IMR-90 (cell line): ENCODE measurements at places on chromosomes 16 and 17. TPM values are rescaled to one million over a fixed set of nuclear protein-coding genes. Genes with fewer than 3 reads are reported as not detected.

- no peak overlapping the region for H3K4me3 ChIP-seq
- H3K36me3 ChIP-seq = no peaks in the 10 kb centered on the region; the same call in 1 of the 2 replicates
- H3K4me1 ChIP-seq = peaks cover 10% of the 10 kb centered on the region
- DNase-seq = no peak
- H3K27me3 ChIP-seq = no peaks in the 10 kb centered on the region
- no peak overlapping the region for H3K27ac ChIP-seq
Observed at GRCh38 chr16:72818236-72818845, 229.6 kb downstream of the ZFHX3 start.

The IGF2BP1 gene
- total RNA-seq = 10.2 and 11.9 TPM in 2 replicates

- H3K36me3 ChIP-seq = peaks cover 22% of the 10 kb centered on the region
- no peaks in the 10 kb centered on the region for H3K27me3 ChIP-seq
- DNase-seq = peak; percentile 60
- no peaks in the 10 kb centered on the region for H3K4me1 ChIP-seq
- no peak overlapping the region for H3K4me3 ChIP-seq
- H3K27ac ChIP-seq = no peak overlapping the region
Observed at GRCh38 chr17:39174920-39175694, 9.1 kb upstream of the ARL5C start.

DNA sequence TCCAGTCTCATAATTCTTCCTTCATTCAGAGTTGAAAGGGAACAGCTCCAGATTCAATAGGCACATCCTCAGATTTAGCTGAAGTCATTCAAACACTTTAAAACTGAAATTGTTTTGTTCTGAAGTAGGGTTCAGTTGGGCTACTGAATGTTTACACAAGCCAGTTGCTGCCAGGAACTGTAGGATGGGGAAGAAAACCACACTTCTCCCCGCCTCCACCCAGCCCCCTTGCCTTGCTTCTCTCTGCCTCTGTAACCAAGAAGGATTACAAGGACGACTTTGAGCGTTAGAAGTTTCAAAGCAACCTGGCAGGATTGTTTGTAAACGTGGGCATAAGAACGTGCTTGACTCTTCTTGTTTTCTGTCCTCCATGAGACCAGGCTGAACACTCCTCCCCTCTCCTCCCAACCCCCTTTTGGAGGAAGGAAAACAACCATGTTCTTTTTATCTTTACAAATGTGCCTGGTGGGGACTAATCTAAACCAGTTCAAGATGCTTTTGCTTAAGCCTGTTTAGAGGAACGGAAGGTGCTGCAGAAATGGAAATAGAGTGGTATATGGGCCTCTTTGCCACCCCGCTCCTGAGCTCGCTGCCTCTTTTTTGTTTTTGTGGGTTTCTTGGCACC is 287.9 kb downstream of the FTO start:
- no peaks in the 10 kb centered on the region for H3K27me3 ChIP-seq
- H3K27ac ChIP-seq = peak overlapping the region; percentile 45; the same call in 1 of the 2 replicates
- H3K4me1 ChIP-seq = peaks cover 10% of the 10 kb centered on the region
- H3K4me3 ChIP-seq = no peak overlapping the region
- peak; percentile 75 for DNase-seq

GRCh38 chr17:1212946-1213345 is 33.2 kb upstream of the ABR start:
- H3K27me3 ChIP-seq = peaks cover 57% of the 10 kb centered on the region
- no peak overlapping the region for H3K27ac ChIP-seq
- no peaks in the 10 kb centered on the region for H3K36me3 ChIP-seq
- no peak overlapping the region for H3K4me3 ChIP-seq

- H3K27me3 ChIP-seq = no peaks in the 10 kb centered on the region
- H3K4me1 ChIP-seq = no peaks in the 10 kb centered on the region
- H3K27ac ChIP-seq = no peak overlapping the region
- no peak overlapping the region for H3K4me3 ChIP-seq
- H3K36me3 ChIP-seq = no peaks in the 10 kb centered on the region
Observed at GRCh38 chr17:10579270-10579669, 29.8 kb upstream of the MYH2 start.

- H3K4me3 ChIP-seq = no peak overlapping the region
- no peaks in the 10 kb centered on the region for H3K27me3 ChIP-seq
- peaks cover 8% of the 10 kb centered on the region; the same call in 1 of the 2 replicates for H3K4me1 ChIP-seq
- DNase-seq = no peak
- no peaks in the 10 kb centered on the region for H3K36me3 ChIP-seq
Observed at GRCh38 chr16:12468552-12468951, 335.1 kb downstream of the CPPED1 start.

DNA sequence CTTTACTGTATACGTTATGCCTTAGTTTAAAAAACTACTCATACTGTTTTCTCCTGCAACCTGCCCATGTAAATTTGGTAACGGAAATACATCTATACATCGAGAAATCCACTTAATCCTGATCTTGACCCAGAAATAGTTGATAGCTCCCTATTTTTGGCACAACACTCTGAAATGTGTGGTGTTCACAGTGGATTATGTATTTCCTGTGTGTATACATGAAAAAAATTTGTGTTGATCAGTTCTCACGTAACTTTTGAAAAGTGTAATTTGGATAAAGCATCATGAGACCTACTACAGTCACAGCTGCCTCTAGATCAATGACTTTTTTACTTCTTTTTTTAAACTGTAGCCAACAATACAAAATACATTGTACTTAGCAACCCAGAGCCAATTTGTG is 90.7 kb downstream of the VMP1 start:
- no peak overlapping the region for H3K4me3 ChIP-seq
- DNase-seq = no peak
- H3K27me3 ChIP-seq = no peaks in the 10 kb centered on the region
- H3K27ac ChIP-seq = no peak overlapping the region
- peaks cover 5% of the 10 kb centered on the region for H3K4me1 ChIP-seq
- H3K36me3 ChIP-seq = no peaks in the 10 kb centered on the region

The SLC5A11 gene
- under 0.01 TPM in 1 of 2 replicates, not detected in the other for total RNA-seq

DNA sequence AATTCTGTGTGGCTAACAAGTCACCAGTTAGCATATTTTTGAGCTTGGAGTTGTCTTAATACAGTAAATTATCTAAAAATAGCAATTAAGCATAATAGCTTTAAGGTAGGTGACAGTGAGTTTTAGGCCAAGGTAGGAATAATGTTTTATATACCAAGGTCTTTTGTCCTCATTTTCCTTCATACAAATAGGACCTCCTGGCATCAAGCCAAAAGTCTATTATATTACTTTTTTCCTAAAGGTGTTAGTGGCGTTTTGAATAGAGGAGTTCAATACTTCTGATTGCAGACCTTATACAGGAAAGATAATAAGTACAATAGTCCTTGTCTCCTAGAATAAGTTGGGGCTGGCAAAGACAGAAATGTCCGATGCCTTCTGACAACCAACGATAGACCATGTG is 2277.7 kb downstream of the TP53TG3F start:
- H3K4me3 ChIP-seq = no peak overlapping the region
- no peaks in the 10 kb centered on the region for H3K27me3 ChIP-seq
- no peaks in the 10 kb centered on the region for H3K4me1 ChIP-seq
- no peaks in the 10 kb centered on the region for H3K36me3 ChIP-seq
- H3K27ac ChIP-seq = no peak overlapping the region
- DNase-seq = no peak

DNA sequence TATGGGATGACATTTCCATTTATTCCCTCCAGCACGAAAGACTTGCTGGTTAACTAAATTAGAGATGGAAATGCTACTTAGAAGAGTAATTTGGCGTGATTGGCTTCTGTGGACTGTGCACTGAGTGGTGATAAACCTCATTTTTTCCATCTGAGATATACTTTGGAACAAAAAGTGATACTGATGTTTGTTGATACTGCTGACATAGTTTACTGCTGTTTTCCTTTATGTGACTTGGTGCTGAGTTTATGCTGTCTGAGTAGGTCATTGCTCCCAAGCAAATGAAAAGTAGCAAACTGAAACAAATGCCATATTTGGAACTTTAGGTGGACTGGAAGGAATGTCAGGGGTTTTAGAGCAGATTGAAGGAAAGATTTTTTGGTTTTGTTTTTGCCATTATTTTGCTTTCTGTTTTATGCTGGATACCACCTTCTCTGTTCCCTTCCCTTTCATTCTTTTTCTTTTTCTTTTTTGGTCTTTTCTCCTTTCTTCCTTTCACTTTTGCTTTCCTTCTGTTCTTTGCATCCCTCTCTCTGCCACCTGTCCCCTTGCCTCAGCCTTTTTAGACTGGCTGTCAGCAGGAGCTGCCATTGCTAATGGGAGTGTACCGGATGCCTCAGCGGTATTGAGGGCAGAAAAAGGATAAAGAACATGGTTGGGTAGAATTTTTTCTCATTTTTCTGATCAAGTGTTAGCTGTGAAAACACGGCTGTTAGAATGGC is 41.8 kb downstream of the NUP93 start:
- no peaks in the 10 kb centered on the region for H3K27me3 ChIP-seq
- peaks cover 19% of the 10 kb centered on the region for H3K4me1 ChIP-seq
- H3K27ac ChIP-seq = peak overlapping the region; percentile 95
- H3K4me3 ChIP-seq = peak overlapping the region; percentile 37; the same call in 1 of the 2 replicates

DNA sequence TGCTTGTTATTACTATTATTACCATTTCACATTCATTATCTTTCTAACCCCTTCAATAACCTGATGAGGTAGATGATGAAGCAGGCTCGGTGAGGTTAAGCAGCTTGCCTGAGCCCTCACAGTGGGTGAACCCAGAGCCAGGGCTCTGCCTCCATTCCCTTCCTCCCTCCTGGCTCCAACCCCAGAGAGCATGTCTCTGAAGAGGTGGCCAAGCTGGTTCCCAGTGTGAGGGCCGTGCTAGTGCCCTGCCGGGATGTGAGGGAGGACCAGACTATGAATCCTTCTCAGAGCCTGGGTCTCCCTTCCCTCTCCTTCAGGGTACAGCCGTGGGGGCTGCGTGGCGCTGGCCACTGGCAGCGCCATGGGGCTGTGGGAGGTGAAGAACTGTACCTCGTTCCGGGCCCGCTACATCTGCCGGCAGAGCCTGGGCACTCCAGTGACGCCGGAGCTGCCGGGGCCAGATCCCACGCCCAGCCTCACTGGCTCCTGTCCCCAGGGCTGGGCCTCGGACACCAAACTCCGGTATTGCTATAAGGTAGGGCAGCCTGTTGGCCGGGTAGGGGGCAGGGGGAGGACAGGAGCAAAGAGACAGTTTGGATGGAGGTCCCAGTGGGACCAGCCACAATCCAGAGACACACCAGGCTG is 49.6 kb downstream of the MRC2 start:
- DNase-seq = no peak
- no peaks in the 10 kb centered on the region for H3K27me3 ChIP-seq
- no peak overlapping the region for H3K4me3 ChIP-seq
- no peaks in the 10 kb centered on the region for H3K4me1 ChIP-seq

DNA sequence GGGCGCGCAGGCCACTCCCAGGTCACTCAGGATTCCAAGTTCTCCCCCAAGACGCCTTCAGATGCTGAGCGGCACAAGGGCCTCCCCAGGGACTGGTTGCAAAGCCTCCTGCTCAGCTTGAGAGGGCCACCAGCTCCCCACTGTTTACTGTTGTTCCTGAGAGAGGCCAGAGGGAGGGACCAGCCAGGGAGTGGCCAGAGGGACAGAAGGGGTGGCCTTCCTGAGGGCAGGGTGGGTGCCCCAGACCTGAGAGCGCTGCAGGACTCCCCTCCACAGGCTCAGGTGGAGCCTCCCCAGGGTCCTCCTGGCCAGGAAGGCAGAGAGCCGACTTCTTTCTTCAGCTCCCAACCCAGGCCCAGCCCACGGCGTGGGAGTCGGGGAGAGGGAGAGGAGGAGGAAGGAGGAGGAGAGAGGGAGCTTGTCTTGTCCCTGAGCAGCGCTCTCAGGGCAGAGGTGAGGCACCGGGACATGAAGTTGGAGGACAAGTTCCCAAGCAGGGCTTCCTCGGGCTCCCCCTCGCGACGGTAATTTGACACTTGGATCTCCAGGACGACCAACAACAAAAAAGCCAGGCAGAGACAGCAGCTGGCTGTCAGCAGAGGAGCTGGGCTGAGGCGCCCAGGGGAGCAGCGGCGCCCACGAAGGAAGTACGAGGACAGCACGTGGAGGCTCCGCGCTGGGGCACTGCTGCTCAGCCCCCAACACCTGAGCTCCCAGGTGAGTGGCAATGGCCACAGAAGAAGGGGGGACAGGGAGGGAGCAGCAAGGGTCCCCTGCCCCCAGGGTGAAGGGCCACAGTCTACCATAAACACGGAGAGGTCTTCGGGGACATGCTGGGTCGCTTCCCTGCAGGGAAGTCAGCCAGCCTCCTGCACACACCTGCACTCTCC is 497 bp downstream of the SMIM5 start:
- peaks cover 10% of the 10 kb centered on the region; the same call in 1 of the 2 replicates for H3K36me3 ChIP-seq
- peaks cover 15% of the 10 kb centered on the region for H3K4me1 ChIP-seq
- no peak overlapping the region for H3K4me3 ChIP-seq
- no peaks in the 10 kb centered on the region for H3K27me3 ChIP-seq
- peak; percentile 88 for DNase-seq
- H3K27ac ChIP-seq = peak overlapping the region; percentile 0; the same call in 1 of the 2 replicates

DNA sequence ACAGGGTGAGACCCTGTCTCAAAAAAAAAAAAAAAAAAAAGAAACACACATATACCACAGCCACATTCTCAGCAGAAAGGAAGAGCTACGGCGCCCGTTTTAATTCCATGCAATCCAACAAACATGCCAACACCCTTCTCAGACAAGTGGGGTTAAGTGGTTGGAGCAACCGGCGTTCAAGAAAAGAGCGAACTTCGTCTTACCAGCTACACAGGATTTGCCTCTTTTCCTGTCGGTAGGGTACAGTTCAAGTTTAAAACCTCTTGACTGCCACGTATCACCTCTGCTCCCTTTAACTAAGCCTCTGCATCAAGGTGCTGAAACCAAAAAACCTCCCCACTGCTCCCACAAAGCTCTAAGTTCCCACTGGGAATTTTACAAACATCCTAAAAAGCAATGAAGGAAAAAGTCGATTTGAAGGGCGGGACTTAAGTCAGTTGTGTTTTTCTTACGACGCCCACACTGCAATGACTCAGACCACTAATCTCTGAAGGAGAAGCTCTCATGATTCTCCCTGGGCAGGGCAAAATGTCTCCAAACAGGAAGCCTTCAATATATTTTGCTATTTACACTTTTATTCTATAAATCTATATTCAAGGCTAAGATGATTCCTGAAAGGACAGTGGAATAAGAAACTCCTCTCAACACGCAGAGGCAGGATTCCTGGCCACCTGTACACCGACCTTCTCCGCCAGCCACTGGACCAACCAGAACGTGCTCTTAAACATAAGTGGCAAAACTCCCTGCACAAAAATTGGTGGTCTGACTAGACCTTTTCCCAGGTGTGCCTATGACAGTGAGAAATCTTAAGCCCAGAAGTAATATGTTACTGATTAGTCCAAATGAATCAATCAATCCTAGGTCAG is 18.8 kb downstream of the SRP68 start:
- no peaks in the 10 kb centered on the region for H3K27me3 ChIP-seq
- H3K4me3 ChIP-seq = no peak overlapping the region
- peak; percentile 86 for DNase-seq
- no peaks in the 10 kb centered on the region; the same call in 1 of the 2 replicates for H3K4me1 ChIP-seq
- H3K36me3 ChIP-seq = peaks cover 66% of the 10 kb centered on the region
- no peak overlapping the region for H3K27ac ChIP-seq

The FCSK gene
- 5.3 and 6.1 TPM in 2 replicates for total RNA-seq

GRCh38 chr17:9361188-9361955 is 214.2 kb downstream of the STX8 start:
- H3K36me3 ChIP-seq = no peaks in the 10 kb centered on the region
- H3K27me3 ChIP-seq = no peaks in the 10 kb centered on the region
- DNase-seq = peak; percentile 89
- no peak overlapping the region for H3K27ac ChIP-seq
